H9 (cell line): ENCODE measurements at places on chromosomes 2 and 18. TPM values are rescaled to one million over a fixed set of nuclear protein-coding genes. Genes with fewer than 3 reads are reported as not detected.

TMEM198 gene
- total RNA-seq, result 7.7 and 8.8 TPM in 2 replicates

- DNase-seq, result no peak
- H3K36me3 ChIP-seq, result peaks cover 5% of the 10 kb centered on the region
- no peak overlapping the region for H3K27ac ChIP-seq
These were observed 10.2 kb downstream of the IL18R1 start for GRCh38 chr2:102365763-102366162.

DNA sequence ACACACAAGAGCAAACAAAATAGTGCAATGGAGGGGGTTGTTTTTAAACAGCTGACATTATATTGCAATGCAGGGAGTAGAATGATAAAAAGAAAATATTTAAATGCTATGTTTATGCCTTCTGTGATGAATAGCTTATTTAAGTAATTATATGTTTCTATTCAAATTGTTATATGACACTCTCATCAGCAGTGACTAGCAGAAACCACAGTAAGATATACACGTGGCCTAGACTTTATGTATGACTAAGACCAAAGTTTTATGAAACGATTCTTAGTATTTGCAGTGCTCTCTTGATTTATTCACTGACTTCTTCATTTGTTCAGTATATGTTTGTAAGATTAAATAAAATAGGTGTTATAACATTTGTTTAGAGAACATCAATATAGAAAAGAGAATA is 26.1 kb upstream of the C1D start:
- H3K36me3 ChIP-seq, result no peaks in the 10 kb centered on the region
- H3K27me3 ChIP-seq, result no peaks in the 10 kb centered on the region
- no peak overlapping the region for H3K4me3 ChIP-seq
- no peaks in the 10 kb centered on the region for H3K4me1 ChIP-seq
- no peak for DNase-seq

GRCh38 chr2:207256476-207257207 is 90.9 kb upstream of the KLF7 start:
- H3K27ac ChIP-seq, result no peak overlapping the region
- no peaks in the 10 kb centered on the region for H3K36me3 ChIP-seq
- no peaks in the 10 kb centered on the region for H3K27me3 ChIP-seq
- DNase-seq, result no peak
- H3K4me1 ChIP-seq, result peaks cover 8% of the 10 kb centered on the region; the same call in 1 of the 2 replicates
- no peak overlapping the region for H3K4me3 ChIP-seq

- DNase-seq, result no peak
- no peaks in the 10 kb centered on the region for H3K27me3 ChIP-seq
- H3K27ac ChIP-seq, result no peak overlapping the region
- H3K36me3 ChIP-seq, result peaks cover 9% of the 10 kb centered on the region; the same call in 1 of the 2 replicates
These were observed 939.0 kb upstream of the CRIM1 start for GRCh38 chr2:35416391-35417140.

DNA sequence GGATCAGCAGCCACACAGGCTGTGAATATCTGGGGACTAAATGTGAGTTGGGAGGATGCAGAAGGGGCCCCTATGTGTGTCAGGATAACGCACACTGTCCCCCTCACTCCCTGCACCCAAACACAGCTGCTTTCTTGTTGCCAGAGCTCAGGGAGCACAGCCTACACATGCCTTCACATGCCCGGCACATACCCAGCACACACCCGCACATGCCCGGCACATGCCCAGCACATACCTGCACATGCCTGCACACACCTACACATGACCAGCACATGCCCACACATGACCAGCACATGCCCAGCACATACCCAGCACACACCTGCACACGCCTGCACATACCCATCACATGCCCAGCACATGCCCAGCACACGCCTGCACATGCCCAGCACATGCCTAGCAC is 75.6 kb downstream of the TPO start:
- H3K4me1 ChIP-seq, result no peaks in the 10 kb centered on the region
- no peaks in the 10 kb centered on the region; the same call in none of the 3 replicates for H3K36me3 ChIP-seq
- no peak overlapping the region for H3K27ac ChIP-seq
- DNase-seq, result no peak
